ENCODE measurements at places on chromosomes 16 and 17.

GRCh38 chr16:75012380-75013081 lies 13.7 kb downstream of the ZNRF1 start:
- no peak for DNase-seq

- DNase-seq = no peak
Observed at GRCh38 chr16:11138769-11139325, 117.2 kb downstream of the SOCS1 start.

- DNase-seq = no peak
Observed at GRCh38 chr16:74931445-74931844, 53.5 kb downstream of the WDR59 start.

DNA sequence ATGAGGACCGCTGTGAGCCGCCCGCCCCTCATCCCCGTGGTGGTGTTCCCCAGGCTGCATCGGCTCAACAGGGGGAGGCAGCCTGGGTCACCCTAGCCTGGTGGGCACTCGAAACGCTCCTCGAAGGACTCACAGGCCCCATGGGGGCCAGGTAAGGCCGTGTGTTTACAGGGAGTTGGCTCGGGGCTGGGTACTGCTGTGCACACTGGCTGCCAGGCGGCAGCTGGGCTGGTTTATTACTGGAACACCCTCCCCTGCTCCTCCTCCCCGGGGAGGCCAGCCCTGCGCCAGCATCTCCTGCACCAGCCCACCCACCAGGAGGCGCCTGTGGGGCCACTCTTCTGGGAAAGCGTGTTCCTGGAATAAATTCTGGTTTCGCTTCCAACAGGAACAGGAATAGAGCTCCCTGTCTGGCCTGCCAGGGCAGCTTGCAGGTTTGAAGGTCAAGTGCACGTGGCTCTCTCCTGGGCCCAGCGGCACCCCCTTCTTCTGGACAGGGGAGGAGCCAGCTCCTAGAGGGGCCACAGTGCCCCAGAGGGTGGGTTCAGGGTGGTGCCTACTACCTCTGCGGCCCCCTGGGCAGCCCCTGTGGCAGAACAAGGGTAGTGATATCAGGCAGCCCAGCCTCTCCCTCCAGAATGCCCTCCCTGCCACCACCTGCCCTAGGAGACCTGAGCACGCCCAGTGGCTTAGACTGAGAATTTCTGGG lies 11.3 kb downstream of the MCRIP1 start:
- no peak for DNase-seq

GRCh38 chr17:69551212-69552010 lies 136.9 kb downstream of the MAP2K6 start:
- no peak for DNase-seq
